Right cardiac atrium (tissue), 5 donors: ENCODE measurements at places on chromosomes 16 and 17. TPM values are rescaled to one million over a fixed set of nuclear protein-coding genes. Genes with fewer than 3 reads are reported as not detected.

Gene KRT15
- not detected for total RNA-seq

DNA sequence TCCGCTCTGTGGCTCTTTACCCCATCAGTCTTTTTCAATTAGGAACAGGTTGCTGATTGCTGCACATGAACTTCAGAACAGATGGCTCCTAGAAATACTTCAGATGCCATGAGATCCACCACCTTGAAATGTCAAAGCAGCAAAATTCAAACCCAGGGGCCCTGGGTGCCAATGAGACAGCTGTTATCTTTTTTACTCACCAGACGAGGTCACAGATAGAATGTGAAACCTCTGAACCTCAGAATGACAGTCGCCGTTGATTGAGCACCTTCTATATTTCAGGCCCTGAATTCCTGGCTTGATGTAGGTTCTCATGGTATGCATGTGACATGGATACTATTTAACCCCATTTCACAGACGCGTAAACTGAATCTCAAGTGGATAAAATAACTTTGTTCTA is 63.0 kb downstream of the MAF start:
- DNase-seq, result no peak

GRCh38 chr16:79451196-79451816 is 149.2 kb downstream of the MAF start:
- DNase-seq, result no peak

GRCh38 chr17:80769936-80770625 is 221.6 kb upstream of the CHMP6 start:
- DNase-seq, result no peak
